ENCODE measurements at places on chromosomes 12 and 14.

DNA sequence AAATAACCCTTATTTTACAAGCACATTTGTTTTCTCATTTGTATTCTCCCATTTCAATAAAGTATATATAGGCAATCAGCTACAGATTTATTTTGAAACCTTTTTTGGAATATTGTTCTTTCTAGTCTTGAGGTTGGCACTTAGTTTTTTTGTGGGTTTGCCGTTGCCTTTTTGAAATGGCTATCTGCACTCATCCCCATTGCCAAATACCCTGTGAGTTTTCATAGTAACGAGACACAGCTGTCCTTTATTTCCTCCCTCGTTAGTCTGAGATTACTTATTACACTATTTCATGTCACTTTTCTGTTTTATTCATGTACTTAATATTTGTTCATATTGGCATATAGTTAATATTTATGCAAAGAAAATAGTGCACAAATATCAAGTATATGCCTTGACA lies 1104.0 kb downstream of the SLC6A15 start:
- DNase-seq, result no peak

GRCh38 chr14:92590176-92590575 lies 76.6 kb downstream of the RIN3 start:
- DNase-seq, result no peak

DNA sequence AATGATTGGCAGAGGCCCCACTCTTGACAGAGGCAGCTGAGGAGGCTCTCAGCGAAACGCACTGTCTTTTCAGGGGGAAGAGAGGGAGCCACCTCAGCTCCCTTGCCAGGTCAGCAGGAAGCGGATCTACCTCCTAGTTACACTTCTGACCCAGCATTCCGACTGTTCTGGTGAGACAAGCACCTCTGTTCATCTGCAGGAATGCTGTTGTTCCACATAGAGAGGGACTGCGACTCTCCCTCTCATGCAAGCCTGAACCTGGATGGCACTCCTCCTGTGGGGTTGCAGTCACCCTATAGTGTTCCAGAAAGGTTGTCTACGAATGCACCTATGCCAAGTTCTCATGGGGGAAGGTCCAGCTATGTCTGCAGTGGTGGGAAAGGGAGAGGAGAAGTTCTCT lies 37.1 kb upstream of the AEBP2 start:
- no peak for DNase-seq

DNA sequence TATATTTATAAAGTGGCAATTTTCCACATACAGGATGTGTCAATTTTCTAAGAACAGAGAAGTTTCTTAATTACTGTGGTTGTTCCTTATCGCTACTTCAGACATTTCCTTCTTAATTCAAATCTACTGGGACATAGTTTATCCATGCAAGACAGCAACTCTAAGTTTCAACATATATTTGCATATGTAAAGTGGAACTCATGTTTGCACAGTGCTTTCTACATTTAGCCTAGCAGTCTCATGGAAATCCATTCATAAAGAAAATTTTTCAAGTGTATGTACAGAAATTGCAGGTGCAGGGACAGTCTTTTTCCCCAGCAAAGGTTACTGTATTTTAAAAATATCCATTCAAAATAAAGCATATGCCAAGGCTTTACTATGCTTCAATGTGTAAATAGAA lies 956.7 kb upstream of the SEL1L start:
- DNase-seq, result no peak

GRCh38 chr14:104178279-104178678 lies 39.9 kb downstream of the KIF26A start:
- DNase-seq, result no peak

DNA sequence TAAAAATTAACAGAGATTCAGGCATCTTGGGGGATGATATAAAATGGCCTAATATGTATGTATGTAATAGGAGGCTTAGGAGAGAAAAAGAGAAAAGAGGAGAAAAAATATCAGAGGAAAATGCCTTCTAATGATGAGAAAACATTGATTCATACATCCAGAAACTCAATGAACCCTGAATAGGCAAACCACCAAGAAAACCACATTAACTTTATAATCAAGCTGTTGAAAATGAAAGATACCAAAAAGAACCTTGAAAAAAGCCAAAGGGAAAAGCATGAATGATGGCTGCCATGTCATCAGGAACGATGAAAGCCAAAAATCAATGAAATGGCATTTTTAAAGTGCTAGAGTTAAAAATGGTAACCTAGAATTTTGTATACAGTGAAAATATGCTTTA lies 180.2 kb downstream of the EPS8 start:
- DNase-seq, result no peak

- DNase-seq, result no peak
Observed at GRCh38 chr14:78383060-78383459, 212.9 kb downstream of the NRXN3 start.

DNA sequence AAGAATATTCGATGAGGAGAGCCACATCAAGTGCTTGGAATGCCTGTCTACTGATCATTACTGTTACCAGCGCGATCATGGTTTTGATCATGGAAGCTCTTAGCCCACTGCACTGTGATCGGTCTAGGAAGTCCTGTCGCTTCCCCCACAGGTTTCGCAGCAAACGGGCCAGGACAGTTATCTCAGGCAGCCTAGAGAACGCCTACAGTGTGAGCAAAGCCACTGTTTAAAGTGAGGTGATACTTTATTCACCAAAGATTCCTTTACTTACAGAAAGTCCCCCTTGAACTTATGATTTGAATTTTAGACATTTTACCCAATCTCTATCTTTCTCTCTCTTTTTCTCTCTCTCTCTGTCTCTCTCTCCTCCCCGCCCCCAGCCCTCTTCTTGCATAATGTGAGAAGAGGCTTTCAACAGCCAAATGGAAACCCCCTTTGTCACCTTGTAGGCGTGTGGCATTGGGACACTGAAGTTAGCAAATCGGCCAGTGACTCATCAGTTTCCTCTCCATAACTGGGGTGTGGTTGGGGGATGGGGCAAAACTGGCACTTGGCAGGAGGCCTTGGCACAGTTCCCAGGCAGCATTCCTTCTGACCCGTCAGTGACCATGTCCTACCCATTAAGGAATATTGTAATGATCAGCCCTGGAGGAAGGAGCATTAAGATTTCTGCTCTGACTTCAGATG lies 214.8 kb downstream of the CHST11 start:
- peak; percentile 34 for DNase-seq

GRCh38 chr12:76980196-76980595 lies 85.2 kb downstream of the E2F7 start:
- DNase-seq, result no peak

- peak; percentile 100 for DNase-seq
Observed at GRCh38 chr14:102316743-102317563, 2.6 kb upstream of the ZNF839 start.

DNA sequence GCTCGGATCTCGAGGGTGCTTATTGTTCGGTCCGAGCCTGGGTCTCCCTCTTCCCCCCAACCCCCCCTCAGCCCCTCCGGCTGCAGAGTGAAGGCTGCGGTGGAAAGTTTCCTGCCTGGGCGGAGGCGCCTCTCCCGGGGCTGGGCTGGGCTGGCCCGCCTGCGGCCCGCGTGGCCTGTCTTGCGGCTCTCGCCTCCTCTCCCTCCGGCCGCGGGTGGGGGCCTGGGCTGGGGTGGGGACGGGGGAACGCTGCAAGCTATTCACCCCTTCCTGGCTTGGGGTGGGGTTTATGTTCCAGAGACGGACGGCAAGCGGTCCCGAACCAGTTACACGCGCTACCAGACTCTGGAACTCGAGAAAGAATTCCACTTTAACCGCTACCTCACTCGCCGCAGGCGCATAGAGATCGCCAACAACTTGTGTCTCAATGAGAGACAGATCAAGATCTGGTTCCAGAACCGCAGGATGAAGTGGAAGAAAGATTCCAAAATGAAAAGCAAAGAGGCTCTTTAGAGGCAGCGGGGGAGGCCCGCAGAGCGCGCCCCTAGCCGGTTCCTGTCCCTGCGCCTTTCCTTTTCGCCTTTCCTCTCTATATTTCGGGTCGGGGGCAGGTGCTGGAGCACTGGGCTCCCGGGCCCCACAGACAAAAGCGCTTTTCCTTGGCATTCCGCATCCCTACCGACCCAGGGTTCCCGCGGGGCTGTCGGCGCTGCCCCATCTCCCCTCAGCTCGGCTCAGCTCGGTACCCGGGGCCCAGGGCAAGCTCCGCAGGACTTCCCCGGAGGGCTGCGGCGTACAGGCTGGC lies 1.3 kb downstream of the HOXC5 start:
- no peak for DNase-seq

- DNase-seq, result no peak
Observed at GRCh38 chr12:19704966-19705365, 265.7 kb downstream of the AEBP2 start.

GRCh38 chr14:67641480-67641879 lies 21.8 kb downstream of the ARG2 start:
- DNase-seq, result no peak

- DNase-seq, result no peak
Observed at GRCh38 chr12:13725049-13725448, 256.4 kb downstream of the GRIN2B start.

GRCh38 chr14:64645220-64645892 lies 58.9 kb upstream of the PLEKHG3 start:
- no peak for DNase-seq

GRCh38 chr14:34465069-34465859 lies 3.2 kb upstream of the SPTSSA start:
- DNase-seq, result no peak

GRCh38 chr12:1808798-1809480 lies 11.4 kb upstream of the LRTM2 start:
- DNase-seq, result no peak

- DNase-seq, result no peak
Observed at GRCh38 chr14:55340482-55340881, 69.3 kb downstream of the FBXO34 start.

- no peak for DNase-seq
Observed at GRCh38 chr14:101889898-101890297, 74.5 kb upstream of the DYNC1H1 start.

- no peak for DNase-seq
Observed at GRCh38 chr14:56979936-56980335, 169.7 kb upstream of the OTX2 start.

GRCh38 chr12:92505254-92506231 lies 197.2 kb upstream of the PLEKHG7 start:
- DNase-seq, result peak; percentile 32

GRCh38 chr12:31018106-31018789 lies 55.4 kb upstream of the DDX11 start:
- DNase-seq, result no peak

- no peak for DNase-seq
Observed at GRCh38 chr12:56541631-56542030, 20.0 kb downstream of the RBMS2 start.

DNA sequence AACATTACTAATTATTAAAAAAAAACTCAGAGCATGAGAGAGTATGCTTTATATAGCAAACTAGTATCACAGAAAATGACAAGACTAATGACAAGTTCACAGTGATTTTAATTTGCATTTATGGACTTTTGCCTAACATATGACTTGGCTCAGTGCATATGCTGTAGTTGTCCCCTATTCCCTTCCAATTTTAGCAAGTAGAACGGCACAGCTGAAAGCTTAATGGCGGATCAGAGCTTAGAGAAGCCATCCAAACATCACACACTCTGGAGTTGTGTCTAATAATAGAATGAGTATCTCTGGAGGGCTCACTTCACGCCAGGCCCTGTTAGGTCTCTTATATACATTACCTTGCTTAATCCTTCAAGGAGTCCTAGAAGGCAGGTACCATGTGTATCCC lies 13.3 kb downstream of the CNIH1 start:
- DNase-seq, result no peak

DNA sequence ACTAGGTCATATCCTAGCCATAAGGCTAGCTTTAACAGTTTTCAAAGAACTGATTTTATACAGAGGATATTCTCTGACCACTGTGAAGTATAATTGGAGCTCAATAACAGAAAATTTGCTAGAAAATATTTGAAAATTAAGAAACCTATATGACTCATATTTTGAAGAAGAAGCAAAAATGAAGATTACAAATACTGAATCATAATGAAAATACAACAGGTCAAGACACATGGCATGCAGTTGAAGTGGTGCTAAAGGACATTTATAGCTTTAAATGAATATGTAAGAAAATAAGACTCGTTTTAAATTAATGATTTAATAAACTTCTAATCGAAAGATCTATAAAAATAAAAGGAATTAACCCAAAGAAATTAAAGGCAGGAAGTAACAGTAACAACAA lies 1234.6 kb downstream of the SLC16A7 start:
- DNase-seq, result no peak

DNA sequence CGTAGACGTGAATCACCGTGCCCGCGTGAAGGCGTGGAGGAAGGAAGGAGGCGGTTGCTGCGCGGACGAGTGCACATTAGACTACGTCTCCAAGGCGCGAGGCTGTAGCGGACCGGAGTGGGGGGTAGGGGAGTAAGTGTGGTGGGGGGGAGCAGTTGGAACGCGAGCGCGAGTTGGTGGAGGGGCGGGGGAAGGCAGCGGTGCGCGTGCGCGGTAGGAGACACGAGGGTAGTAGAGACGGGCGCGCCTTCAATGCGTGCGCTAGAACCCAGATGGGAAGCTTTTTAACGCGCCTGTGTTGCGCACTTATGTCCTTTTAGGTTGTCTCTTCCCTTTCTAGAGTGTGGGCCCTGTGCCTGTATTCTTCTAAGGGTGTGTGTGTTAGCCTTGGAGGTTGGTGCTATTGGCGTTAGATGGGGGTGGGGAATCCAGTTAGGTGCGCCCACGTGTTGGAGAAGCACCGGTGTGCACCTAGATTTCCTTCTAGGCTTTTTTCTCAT lies 604 bp downstream of the EIF4B start:
- DNase-seq, result no peak

- DNase-seq, result no peak
Observed at GRCh38 chr14:29885988-29886387, 41.7 kb downstream of the PRKD1 start.

GRCh38 chr12:106978035-106978800 lies 8.7 kb downstream of the MTERF2 start:
- DNase-seq, result no peak

DNA sequence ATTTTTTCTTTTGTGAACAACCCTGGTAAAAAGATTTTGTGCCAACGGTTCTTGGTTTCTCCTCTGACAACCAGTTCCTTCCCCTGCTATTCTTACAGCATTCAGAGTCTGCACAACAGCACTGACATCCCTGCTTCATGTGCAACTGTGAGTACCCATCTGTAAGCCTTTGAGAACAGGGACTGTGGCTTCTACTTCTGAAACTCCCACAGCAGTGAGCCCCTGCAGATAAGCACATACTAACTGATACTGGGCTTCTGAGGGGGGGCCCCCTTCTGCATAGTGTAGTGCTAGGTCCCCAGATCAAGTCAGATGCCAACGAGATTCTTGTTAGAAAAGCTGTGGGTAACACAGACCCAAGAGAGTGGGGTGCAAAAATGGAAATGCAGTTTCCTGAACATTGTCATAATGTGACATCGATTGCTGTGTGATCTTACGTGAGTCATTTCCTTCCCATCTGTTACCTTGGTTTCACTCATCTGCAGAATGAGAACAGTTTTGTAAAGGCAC lies 11.1 kb upstream of the NINJ2 start:
- peak; percentile 44 for DNase-seq

GRCh38 chr12:113396828-113397496 lies 6.7 kb downstream of the SDS start:
- DNase-seq, result no peak

DNA sequence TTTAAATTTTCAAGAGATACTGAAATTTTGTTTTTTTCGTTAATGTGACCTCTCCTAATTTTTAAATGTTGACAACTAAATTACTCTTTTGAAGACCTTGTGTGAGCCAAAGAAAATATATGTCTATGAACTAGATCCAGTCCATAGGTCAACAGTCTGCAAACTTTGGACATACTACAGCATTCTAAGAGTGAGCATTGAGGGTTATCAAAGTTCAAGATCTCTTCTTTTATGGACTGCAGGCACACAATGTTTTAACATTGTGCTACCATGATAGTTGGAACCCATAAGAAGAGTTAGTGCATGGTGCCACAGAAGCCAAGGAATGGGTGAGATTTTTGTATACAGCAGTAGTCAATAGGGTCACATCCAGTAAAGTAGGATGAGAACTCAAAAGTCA lies 43.0 kb upstream of the ACSS3 start:
- no peak for DNase-seq

All from memory B cell (primary cell).